WTC11 (cell line): ENCODE measurements at places on chromosomes 4 and X. TPM values are rescaled to one million over a fixed set of nuclear protein-coding genes. Genes with fewer than 3 reads are reported as not detected.

GRCh38 chr4:12635629-12636028 lies 848.5 kb downstream of the RAB28 start:
- DNase-seq: no peak

DNA sequence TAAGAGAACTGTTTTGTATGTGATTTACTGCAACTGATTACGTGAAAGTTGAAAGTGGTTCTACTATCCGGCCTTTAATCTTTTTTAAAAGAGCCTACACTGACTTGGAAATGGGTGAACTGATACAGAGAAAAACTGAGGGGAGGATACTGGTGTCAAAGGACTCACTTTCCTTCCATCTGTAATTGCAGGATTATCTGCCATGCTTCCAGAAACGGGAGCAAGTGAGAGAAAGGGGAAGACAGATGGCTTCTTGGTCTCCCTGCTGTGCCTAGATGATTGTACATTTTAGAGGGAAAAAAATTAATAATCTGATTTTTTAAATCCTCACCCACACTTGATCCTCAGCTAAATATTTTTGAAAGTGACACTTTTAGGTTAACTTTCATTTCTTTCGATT lies 88.3 kb upstream of the GRID2 start:
- no peak for DNase-seq

DNA sequence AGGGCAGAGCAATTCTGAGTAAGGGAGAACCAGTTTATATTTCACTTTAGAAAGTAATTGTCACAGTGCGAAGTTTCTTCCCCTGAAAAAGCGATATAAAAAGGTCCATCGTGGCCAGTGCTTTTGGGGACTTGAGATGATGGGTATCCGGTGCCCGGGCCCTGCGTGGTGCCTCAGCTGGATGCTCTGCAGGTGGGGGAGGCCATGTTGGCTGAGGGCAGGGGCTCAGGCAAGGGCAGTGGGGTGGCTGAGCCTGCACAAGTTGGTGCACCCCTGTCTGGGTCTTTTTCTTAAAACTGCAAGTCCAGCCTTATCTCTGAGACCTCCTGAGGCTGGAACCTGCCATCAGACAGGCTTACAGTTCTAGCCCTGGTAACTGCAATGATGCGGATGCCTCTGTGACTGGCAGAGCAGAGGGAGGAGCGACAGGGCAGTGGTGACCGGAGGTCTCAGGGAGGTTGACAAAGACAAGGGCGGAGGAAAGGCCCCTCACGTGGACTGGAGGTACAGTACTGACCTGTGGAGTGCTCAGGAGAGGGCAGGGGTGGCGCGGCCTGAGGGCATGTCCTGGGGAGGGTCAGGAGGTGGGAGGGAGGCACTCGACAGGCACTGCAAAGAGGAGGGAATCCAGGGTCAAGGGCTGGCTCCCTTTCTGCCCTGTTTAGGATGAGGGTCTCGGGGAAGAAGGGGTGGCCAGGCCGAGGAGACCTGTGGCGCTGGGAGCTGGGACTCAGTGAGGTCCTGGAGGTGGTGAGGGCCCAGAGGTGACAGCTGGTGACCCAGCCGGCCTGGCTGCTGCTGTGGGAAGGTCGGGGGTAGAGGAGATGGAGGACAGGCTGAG lies 1.8 kb downstream of the RGS12 start:
- no peak for DNase-seq

- no peak for DNase-seq
Measured at GRCh38 chr4:173146456-173146855, 22.2 kb upstream of the GALNT7 start.

- no peak for DNase-seq
Measured at GRCh38 chrX:105463473-105463872, 243.0 kb upstream of the TEX13A start.

DNA sequence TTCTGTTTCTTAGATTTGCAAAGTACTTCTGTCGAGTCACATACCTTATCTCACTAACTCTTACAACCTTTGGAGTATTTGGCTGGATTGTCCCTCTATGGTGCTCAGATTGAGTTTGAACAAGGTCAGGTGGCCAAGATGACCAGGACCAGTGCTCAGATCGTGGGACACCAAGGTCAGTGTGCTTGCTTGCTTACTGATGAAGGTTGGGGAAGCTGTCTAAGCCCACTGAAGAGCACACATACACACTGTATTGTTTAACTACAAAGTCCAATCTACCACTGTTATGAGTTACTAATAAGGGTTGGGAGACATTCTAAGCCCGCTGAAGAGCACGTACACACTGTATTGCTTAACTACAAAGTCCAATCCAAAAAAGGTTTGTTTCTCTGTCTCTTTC lies 53.7 kb downstream of the TAB3 start:
- no peak for DNase-seq

DNA sequence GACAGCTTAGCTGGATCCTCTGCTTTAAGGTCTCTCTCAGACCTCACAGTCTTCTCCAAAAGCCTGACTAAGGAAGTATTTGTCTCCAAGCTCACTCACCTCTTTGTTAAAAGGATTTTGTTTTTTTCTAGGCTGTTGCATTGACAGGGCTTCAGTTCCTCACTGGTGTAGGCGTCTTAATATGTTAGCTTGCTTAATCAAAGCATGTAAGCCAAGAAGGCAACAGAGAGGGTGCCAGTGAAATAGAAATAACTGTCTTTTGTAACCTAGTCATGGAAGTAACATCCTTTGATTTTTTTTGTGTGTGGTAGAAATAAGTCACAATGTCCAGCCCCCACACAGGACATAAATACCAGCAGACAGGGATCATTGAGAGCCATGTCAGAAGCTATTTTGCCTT lies 58.8 kb downstream of the FIP1L1 start:
- DNase-seq: no peak

DNA sequence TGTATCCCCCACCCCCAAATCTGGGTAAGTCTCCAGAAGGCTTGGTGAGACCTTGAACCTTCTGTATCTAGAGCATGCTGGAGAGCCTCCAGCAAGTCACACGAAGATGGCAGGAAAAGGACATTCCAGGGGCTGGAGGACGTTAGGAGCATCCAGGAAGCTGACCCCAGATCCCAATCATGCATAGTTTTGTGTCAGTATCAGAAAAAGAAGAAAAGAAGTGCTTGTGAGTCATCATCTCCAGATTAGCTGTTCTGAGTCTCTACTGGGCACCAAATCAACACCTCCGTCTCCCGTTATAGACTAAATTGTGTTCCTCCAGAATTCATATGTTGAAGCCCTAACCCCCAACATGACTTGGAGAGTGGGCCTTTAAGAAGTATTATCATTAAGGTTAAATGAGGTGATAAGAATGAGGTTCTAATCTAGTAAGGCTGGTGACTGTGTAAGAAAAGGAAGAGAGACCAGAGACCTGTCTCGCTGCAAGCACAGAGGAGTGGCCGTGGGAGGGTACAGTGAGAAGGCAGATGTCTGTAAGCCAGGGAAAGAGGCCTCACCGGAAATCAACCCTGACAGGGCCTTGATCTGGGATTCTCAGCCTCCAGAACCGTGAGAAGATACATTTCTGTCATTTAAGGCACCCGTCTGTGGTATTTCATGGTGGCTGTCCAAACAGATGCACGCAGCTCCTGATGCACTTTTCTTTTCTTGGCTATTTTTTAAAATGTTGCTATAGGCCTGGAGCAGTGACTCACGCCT lies 38.1 kb upstream of the CLDN24 start:
- DNase-seq: no peak

DNA sequence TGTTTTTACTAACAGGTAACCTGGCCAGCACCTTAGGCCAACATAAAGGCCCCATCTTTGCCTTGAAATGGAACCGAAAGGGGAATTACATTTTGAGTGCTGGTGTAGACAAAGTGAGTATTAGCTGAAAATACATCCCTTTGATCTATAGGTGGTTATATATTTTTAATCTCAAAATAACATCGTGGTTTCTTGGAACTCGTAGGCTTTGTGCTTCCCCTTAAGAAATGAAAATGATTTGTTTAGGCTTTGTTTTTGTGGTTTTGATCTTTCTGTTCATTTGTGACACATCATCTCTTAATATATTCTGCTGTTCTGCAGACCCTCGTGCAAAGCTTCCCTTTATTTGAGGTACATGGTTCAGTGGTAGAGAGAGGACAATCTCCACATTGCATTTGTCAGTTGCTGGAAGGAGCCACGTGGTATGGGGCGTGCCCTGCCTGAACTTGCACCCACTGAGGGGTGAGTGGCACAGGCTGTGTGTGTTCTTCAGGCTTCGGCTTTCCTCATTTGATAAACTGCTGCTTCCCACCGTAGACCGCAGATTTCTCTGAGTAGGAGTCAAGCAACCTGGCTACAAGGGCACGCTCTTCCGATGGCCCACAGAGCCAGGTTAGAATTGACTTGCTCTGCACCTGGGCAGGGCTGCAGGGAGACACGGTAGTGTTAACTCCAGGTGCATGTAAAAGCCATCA lies 72.2 kb downstream of the GPR143 start:
- DNase-seq: no peak

Gene FGA
- 3.2 to 5.9 TPM (median 3.4 TPM) in 3 replicates for total RNA-seq

- DNase-seq: no peak
Measured at GRCh38 chrX:140274811-140275525, 229.9 kb downstream of the SOX3 start.

- DNase-seq: no peak
Measured at GRCh38 chr4:120850018-120850599, 72.4 kb downstream of the PRDM5 start.

GRCh38 chrX:140821280-140821679 lies 111.7 kb downstream of the LINC00632 start:
- DNase-seq: peak; percentile 30

GRCh38 chrX:48681539-48682183 lies 1.9 kb upstream of the WAS start:
- DNase-seq: no peak

- no peak for DNase-seq
Measured at GRCh38 chr4:98963538-98964433, 31.7 kb upstream of the METAP1 start.

- DNase-seq: no peak
Measured at GRCh38 chr4:108611365-108611764, 9.0 kb upstream of the RPL34 start.

Gene CXCL1
- total RNA-seq: 0.85 to 1.4 TPM (median 1.4 TPM) in 3 replicates

GRCh38 chr4:113921089-113921794 lies 58.2 kb downstream of the ARSJ start:
- DNase-seq: no peak

DNA sequence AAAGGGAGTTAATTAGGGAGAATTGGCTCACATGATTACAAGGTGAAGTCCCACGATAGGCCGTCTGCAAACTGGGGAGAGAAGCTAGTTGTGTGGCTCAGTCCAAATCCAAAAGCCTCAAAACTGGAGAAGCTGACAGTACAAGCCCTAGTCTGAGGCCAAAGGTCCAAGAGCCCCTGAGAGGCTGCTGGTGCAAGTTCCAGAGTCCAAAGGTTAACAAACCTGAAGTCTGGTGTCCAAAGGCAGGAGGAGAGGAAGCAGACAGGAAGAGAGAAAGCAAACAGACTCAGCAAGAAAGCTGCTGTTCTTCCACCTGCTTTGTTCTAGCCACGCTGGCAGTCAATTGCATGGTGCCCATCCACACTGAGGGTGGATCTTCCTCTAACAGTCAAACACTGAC lies 29.0 kb upstream of the SPACA5B start:
- DNase-seq: no peak

DNA sequence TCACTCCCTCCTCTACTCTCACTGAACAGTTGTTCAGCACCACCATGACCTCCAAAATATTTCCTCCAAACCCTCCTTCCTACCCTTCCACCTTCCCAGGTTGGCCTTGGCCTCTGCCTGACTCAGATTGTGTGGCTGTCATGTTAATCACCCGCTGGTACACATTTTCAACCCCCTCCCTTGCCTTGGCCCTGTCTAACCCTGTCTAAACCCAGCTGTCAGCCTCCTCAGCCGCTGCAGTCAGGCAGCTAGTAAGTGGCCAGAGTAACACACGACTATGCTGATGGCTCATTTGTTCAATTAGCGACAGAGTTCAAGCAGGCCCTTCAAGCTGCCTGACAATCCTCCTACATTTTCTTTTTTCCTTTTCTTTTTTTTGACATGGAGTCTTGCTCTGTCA lies 18.0 kb downstream of the ING2 start:
- DNase-seq: no peak

Gene RHOXF1
- total RNA-seq: not detected in 3 replicates

Gene LARP1B
- 31.0 to 35.6 TPM (median 31.1 TPM) in 3 replicates for total RNA-seq

GRCh38 chr4:16227462-16227868 lies 1.2 kb upstream of the TAPT1 start:
- no peak for DNase-seq

Gene NCBP2L
- 0.20 TPM in 1 of 3 replicates, not detected in the others for total RNA-seq

Gene CHIC1
- total RNA-seq: 9.4 to 11.4 TPM (median 10.8 TPM) in 3 replicates

Gene PPEF1
- total RNA-seq: 0.31 to 1.2 TPM (median 0.94 TPM) in 3 replicates

DNA sequence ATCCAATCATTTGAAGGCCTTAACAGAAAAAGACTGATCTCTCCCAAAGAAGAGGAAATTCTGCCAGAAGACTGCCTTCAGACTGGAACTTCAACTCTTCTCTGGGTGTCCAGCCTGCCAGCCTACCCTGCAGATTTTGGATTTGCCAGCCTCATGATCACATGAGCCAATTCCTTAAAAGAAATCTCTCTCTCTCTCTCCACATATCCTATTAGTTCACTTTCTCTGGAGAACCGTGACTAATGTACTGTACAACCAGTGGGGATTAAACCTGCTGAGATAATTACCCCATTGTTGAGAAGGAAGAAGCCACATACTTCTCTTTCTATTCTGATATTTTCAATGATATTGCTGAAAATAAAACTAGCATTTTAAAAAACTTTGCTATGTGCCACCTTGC lies 711.3 kb upstream of the AMOT start:
- no peak for DNase-seq

Gene MYOZ2
- total RNA-seq: not detected in 3 replicates

Gene PROM1
- total RNA-seq: 56.5 to 65.1 TPM (median 56.8 TPM) in 3 replicates

DNA sequence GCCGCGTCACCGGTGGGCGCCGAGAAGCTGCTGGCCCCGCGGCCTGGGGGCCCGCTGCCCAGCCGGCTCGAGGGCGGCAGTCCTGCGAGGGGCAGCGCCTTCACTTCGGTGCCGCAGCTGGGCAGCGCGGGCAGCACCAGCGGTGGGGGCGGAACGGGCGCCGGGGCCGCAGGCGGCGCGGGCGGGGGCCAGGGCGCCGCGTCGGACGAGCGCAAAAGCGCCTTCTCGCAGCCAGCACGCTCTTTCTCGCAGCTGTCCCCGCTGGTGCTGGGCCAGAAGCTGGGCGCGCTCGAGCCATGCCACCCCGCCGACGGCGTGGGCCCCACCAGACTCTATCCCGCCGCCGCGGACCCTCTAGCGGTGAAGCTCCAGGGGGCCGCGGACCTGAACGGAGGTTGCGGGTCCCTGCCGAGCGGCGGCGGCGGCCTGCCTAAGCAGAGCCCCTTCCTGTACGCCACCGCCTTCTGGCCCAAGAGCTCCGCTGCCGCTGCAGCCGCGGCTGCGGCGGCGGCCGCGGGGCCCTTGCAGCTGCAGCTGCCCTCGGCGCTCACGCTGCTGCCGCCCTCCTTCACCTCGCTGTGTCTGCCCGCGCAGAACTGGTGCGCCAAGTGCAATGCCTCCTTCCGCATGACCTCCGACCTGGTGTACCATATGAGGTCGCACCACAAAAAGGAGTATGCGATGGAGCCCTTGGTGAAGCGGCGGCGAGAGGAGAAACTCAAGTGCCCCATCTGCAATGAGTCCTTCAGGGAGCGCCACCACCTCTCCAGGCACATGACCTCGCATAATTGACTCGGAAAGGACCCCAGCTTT lies 5.6 kb downstream of the PRDM8 start:
- peak; percentile 42 for DNase-seq

- no peak for DNase-seq
Measured at GRCh38 chrX:71216485-71216884, 6.5 kb upstream of the GJB1 start.
